ENCODE measurements at places on chromosomes 11 and 22.

GRCh38 chr11:2892967-2893528 is 7.5 kb upstream of the CDKN1C start:
- DNase-seq, result no peak

- DNase-seq, result no peak
Measured at GRCh38 chr11:1896468-1896867, 4.8 kb upstream of the PRR33 start.

GRCh38 chr11:26937386-26937785 is 56.5 kb upstream of the FIBIN start:
- no peak for DNase-seq

- no peak for DNase-seq
Measured at GRCh38 chr11:20407344-20407743, 19.8 kb downstream of the PRMT3 start.

DNA sequence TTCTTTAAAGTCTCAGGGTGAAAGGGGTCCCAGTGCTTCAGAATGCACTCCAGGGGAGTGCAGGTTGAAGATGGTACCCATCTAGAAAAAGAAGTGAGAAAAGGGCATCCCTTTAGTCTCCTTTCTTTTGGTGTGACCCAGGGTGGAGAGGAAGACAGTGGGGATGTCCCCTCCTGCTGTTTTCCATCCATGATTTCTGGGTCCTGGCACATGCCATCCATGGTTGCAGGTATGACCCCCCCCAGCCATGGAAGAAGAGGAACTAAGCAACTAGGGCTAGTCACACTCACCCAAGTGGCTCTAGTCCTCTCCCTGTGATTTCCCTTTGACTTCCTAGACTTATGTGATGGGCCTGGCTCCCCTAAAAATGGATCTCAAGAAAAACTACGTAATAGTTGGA is 15.9 kb upstream of the EI24 start:
- DNase-seq, result no peak

DNA sequence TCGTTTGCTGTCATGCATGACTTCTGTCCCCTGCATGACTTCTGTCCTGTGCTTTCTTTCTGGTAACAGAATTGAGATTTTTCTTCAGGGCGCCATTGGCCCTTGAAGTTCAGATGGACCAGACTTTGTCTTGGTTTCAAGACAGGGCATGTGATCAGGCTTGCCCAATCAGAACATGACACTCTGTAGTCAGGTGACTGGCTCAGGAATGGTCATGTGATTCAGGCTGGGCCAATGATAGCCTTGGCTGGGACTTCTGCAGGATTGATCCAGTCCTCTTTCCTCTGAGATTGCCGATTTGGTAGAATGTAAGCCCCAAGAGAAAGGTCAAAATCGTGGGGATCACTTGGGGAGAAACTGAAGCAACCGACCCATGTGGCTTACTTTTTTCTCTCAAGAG is 90.5 kb upstream of the ALX4 start:
- no peak for DNase-seq

DNA sequence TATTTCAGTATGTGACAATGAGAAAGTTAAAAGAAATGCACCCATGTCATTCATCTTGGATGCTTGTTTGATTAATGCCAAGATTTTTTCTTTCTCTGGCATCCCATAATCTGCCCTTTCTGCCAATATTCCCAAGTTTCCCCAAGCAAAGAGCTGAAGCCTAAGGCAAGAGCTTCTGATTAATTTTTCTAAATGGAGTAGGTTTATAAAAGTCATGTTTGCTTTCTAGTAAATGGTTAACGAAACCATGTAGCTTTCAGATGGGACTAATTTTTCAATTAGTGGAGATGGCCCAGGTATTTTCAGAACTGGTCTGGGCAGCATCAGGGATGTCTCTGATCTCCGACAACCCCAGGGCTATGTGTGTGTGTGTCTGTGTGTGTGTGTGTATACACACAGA is 55.3 kb downstream of the LRRC4C start:
- DNase-seq, result no peak

DNA sequence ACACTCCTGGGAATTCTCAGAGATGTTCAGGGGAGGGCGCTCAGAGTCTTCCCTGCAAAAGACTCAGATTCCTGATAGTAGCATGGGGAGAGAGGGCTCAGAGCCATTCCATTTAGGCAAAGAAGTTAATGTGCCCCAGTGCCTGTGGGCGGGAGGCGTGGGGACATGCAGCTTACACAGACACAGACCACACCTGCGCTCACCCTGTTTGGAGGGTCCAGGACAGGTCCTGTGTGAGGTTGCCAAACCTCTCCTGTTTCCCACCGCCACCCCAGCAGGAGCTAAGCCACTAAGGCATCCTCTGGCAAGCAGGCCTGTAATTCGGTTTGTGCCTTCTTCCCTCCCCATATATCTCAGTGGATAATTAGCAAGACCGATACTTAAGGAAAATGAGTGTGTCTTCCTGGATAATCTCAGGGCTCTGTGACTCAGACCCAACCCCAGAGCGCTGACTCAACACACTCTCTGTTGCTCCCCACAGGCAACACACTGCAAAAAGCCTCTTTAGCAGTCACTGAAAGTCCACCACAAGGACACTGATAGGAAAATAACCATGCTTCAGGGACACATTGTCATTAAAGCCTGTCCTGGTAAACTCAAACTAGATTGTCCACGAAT is 118.9 kb upstream of the LMO1 start:
- peak; percentile 80 for DNase-seq
